Hepatic stellate cell (primary cell): ENCODE measurements at places on chromosomes 12 and 14.

DNA sequence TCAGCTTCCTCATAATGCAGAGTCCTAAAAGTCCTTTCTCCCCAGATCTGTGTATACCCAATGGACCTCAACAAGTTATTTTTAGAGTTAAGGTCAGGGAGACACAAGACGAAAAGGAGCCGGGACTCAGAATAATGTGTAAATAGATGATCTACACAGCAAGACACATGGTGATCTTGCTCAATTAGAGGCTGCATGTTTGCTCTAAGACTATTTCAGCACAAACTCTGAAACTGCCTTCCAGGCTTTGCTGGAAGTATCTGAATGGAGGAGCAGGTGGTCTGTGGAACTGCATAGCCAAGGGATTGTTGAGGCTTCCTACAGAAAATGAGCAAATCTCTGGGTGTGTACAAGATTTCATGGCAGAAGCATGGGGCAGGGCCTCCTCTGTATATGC is 80.8 kb downstream of the CRACR2A start:
- no peak for DNase-seq

- peak; percentile 91 for DNase-seq
Observed at GRCh38 chr12:116861320-116861719, 19.9 kb downstream of the HRK start.

- no peak for DNase-seq
Observed at GRCh38 chr12:124210991-124211577, 83.8 kb upstream of the RFLNA start.

GRCh38 chr14:51386983-51387735 is 147.1 kb downstream of the TMX1 start:
- no peak for DNase-seq

DNA sequence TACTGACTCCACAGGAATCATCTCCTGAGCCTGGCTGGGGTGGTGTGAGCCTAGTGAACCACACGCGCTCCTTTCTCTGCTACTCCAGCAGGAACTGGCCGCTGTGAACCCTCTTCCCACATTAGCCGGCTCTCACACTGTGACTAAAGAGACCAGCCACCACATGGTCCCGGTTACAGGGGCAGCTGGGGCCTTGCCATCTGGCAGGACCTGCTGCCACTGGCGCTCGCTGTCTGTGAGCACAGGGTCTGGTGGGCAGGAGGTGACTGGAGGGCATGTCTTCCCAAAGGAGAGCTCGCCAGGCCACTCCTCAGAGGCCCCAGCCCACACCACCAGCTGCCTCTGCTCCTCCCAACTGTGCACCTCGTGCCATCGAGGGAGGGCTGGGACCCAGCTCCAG is 99.3 kb downstream of the SINHCAF start:
- no peak for DNase-seq

- no peak for DNase-seq
Observed at GRCh38 chr14:80718940-80719339, 222.6 kb downstream of the CEP128 start.

GRCh38 chr12:106906715-106907114 is 49.0 kb upstream of the TMEM263 start:
- DNase-seq, result no peak

DNA sequence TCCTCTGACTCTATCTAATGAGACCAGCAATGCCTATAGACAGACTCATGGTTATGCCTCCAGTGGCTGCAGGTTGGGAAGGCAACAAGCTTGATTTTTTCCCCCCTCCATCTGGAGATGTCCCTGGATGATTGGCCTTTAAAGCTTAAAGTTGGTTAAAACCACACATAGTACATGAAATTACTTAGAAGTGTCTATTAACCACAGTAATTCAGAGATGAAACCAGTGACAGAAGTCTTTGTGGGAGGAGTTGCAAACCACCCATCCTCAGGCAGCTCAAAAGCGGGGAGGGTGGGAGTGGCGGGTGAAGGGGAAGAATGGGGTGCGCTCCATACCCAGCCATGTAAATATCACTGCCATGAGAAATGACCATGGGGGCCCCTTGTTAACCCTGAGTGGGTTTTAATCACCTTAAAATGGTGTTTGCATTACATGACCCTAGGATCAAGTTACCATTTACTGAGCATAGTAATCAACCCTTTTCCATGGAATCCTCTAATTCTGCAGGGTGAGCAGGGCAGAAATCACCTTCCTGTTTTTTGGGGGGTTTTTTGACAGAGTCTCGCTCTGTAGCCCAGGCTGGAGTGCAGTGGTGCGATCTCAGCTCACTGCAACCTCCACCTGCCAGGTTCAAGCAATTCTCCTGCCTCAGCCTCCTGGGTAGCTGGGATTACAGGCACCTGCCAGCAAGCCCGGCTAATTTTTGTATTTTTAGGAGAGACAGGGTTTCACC is 133.5 kb downstream of the FOXN3 start:
- DNase-seq, result no peak

GRCh38 chr14:85601246-85601645 is 71.3 kb downstream of the FLRT2 start:
- DNase-seq, result no peak

DNA sequence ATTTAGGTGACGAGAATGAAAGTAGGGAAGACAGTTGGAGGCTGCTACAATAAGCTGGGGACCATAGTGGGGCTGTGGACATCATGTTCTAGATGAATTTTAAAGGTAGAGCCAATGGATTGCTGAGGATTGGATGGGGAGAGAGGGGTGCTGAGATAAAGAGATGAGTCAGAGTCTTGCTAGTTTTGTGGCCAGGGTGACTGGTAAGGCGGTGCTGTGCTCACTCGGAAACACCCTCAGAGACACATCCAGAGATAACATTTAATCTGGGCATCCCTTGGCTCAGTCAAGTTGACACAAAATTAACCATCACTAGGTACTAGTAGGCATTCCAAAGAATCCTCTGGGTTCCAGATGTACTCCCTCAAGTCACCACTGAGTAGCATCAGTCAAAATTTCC is 170.7 kb downstream of the ADCK1 start:
- no peak for DNase-seq
